Suprapubic skin (tissue), 4 donors: ENCODE measurements at places on chromosomes 5 and 9. TPM values are rescaled to one million over a fixed set of nuclear protein-coding genes. Genes with fewer than 3 reads are reported as not detected.

GRCh38 chr5:114223866-114224265, 138.0 kb upstream of the KCNN2 start:
- no peak for DNase-seq

- DNase-seq = no peak
Measured at GRCh38 chr9:106915851-106916250, 52.9 kb downstream of the ZNF462 start.

DNA sequence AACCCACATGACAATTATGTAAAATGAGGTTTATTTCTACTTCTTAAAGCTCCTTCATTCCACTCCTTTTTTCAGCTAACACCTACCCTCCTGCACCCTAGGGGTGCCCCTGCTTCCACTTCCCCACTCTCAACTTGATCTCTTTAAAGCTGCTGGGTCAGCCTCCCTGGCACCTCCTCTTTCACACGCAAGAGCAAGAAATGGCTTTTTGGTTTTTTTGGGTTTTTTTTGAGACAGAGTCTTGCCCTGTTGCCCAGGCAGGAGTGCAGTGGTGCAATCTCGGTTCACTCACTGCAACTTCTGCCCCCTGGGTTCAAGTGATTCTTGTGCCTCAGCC, 64.4 kb downstream of the SUSD1 start:
- no peak for DNase-seq

Gene GLRA1
- total RNA-seq = not detected

Gene CCNO
- 3.8 TPM for total RNA-seq

Gene SLC36A3
- total RNA-seq = not detected

Gene FSTL4
- total RNA-seq = 5.9 TPM

Gene FGF10
- 3.9 TPM for total RNA-seq

Gene LVRN
- total RNA-seq = 0.60 TPM

Gene EFCAB9
- not detected for total RNA-seq

Gene GNAQ
- 16.5 TPM for total RNA-seq

Gene PCDHB14
- 6.5 TPM for total RNA-seq

Gene CCDC152
- 1.1 TPM for total RNA-seq

Gene MEF2C
- 15.9 TPM for total RNA-seq

Gene TRAF2
- 16.1 TPM for total RNA-seq
